Cardiac muscle cell (in vitro differentiated cells and primary cell): ENCODE measurements at places on chromosomes 5 and 9. TPM values are rescaled to one million over a fixed set of nuclear protein-coding genes. Genes with fewer than 3 reads are reported as not detected.

DNA sequence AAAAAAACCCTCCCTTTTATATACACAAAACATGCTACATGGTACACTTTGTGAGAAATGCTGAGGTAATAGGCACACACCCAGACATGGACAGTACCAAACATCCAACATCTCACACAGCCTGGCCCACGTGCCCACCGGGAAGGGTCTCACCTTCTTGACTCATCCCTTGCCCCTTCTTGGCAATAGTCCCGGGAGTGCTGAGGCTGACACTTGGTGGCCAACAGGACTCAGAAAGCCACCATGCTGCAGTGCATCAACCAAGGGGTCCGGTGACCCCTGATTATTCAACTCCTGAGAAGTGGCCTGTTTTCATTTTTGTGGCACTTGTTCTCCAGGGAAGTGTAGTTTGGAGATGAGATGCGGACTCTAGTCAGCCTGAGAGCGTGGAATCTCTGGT, 35.0 kb downstream of the ANGPTL2 start:
- no peaks in the 10 kb centered on the region for H3K36me3 ChIP-seq
- H3K27me3 ChIP-seq, result no peaks in the 10 kb centered on the region
- no peaks in the 10 kb centered on the region for H3K4me1 ChIP-seq
- no peak overlapping the region for H3K27ac ChIP-seq
- no peak overlapping the region for H3K4me3 ChIP-seq
- no peak for DNase-seq

- H3K36me3 ChIP-seq, result no peaks in the 10 kb centered on the region
- peaks cover 17% of the 10 kb centered on the region for H3K4me1 ChIP-seq
- H3K27me3 ChIP-seq, result no peaks in the 10 kb centered on the region
- no peak for DNase-seq
- H3K27ac ChIP-seq, result no peak overlapping the region
Measured at GRCh38 chr9:79578891-79579290, 7.1 kb downstream of the TLE4 start.

DNA sequence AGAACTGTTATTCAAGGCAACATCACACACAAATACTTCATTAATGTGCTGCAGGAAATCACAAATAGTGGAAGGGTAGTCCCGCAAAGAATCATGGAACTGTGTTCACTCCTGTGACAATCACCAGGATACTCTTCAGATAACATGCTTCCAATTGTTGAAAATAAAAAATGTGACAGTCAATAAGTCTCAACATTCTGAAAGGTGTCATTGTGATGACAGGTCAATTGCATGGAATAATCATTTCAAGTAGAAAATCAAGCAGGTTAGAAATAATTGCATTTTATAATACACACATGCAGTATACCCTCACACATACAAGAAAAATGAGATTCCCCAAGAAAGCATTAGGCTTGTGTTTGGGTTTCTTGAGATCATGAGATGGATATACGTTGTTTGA, 46.4 kb upstream of the ISL1 start:
- no peak overlapping the region for H3K4me3 ChIP-seq
- H3K36me3 ChIP-seq, result no peaks in the 10 kb centered on the region
- H3K4me1 ChIP-seq, result no peaks in the 10 kb centered on the region
- no peaks in the 10 kb centered on the region for H3K27me3 ChIP-seq
- H3K27ac ChIP-seq, result no peak overlapping the region
- DNase-seq, result no peak

DNA sequence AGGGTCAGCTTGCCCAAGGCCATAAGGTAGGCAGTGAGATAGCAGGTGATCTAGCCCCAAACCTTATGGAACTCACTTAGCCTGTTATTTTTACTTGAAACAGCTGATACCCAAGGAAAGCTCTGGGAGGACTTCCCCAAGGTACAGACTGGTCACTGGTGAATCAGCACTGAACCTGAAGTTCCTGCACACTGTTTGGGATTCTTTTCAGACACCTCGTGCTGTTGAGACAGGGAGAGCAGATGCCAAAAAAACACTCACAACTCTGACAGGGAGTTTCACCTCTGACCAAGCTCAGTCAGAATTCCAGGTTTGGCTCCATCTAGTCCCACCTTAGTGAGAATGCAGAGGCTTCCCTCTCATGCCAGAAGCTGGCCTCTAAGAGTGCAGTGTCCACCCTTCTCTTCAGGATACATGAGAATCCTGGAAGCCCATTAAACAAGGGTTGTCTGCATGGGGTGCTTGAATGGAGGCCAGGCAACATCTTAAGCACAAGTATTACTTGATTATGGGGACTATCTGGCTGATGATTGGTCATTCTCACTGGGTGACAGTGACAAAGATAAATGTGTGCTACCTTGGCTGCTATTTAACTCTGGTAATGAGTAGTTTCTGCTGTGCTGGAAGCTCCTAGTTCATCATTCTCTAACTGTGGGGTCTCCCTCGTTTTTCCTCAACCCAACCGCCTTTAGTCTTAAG, 122.8 kb upstream of the SLIT3 start:
- H3K27ac ChIP-seq, result no peak overlapping the region
- no peak overlapping the region for H3K4me3 ChIP-seq

The MORN5 gene
- total RNA-seq, result 0.63 TPM in 1 of 2 replicates, not detected in the other

DNA sequence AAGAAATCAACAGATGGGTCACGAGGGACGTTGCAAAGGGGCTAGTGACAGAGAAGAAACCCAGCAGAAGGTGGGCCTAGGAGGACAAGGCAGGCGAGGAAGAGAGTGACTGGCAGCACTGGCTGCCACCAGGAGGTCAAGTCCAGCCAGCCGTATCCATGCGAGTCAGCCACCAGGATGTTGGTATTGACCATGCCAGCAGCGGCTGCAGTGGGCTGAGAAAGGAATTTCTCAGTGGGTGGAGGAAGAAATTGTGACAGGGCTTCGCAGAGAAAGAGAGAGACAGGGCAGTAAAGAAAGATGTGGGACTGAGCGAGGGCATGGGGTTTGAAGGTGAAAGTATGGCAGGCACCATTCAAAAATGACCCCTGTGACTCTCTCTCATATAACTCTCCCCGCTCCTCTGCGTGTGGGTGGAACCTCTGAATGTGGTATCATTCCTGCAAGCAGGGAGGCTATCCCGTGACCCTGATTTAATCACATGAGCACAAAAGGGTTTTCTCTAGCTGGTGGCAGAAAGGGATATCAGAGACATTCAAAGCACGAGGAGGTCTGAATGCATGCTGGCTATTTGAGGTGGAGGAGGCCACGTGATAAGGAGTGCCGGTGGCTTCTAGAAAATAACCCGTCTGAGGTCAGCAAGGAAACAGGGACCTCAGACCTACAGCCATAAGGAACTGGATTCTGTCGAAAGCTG, 45.4 kb upstream of the FBXW11 start:
- no peaks in the 10 kb centered on the region for H3K4me1 ChIP-seq
- DNase-seq, result no peak
- H3K36me3 ChIP-seq, result no peaks in the 10 kb centered on the region

DNA sequence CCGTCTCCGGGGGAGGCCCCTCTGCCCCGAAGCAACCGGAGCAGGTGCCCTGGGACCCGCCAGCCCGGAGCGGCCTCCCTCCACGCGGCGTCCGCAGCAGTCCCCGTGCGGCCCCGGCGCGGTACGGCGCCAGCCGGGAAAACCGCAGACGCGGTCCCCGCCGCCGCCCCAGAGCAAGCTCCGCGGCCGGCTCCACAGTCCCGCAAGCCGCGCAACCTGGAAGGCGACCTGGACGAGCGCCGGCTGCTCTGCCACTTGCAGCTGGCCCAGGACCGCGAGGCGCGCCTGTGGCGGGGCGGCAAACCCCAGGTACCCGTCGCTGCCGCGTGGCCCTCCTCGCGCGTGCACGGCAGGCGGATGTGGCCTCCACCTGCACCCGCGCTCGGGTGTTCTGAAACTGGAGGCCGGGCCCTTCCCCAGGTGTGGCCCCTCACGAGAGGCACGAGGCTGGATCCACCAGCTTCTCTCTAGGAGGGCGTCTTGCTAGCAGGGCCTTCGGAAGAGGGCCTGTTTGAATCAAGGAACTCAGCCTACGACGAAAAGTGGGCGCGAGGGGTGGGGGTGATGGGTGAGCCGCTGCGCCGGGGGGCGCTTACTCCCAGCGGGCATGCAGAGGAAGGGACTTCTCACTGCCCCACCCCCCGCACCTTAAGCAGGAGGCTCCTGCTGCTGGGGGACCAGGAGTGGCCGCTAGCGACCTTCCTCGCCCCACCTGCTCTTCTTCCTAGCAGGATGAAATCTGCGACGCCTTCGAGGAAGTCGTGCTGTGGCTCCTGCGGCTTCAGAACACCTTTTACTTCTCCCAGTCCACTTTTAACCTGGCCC, 602 bp downstream of the CCNI2 start:
- H3K36me3 ChIP-seq, result no peaks in the 10 kb centered on the region
- H3K4me3 ChIP-seq, result peak overlapping the region; percentile 31
- H3K27ac ChIP-seq, result no peak overlapping the region
- no peaks in the 10 kb centered on the region for H3K4me1 ChIP-seq

DNA sequence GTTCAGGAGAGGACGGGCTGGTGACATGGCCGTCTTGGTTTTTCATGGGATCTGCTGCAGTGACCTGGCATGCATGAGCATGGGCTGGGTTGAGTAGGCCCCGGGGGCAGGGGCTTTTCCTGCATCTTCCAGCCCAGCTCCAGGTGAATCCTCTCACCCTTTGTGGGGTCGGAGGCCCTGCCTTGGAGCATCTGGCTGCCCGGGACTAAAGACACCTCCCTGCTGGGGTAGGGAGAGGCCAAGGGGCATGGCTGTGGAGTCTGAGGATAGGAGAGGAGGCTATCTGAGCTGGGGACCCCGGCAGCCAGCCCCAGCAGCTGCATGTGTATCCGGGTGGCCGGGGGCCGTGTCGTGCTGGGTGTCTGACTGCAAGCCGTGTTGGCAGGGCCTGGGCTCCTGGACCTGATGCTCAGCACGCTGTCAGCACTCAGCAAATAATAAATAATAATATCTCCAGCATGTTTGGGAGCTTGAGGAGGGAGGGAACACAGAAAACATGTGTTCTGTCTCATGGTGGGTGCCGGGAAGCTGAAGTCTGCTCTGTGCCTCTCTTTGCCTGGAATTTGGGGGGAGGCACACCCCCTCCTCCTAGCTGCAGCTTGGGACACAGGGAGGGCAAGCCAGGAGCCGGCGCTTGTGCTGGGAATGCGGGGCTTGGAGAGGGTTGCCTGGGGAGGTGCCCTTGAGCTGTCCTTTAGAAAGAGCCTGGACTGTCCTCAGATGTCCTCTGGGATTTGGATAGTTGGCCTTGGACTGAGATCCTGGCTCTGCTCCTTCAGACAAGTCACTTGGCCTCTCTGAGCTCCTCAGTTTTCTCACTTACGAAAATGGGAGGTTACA, 28.4 kb upstream of the PITX1 start:
- H3K4me1 ChIP-seq, result no peaks in the 10 kb centered on the region
- DNase-seq, result no peak

DNA sequence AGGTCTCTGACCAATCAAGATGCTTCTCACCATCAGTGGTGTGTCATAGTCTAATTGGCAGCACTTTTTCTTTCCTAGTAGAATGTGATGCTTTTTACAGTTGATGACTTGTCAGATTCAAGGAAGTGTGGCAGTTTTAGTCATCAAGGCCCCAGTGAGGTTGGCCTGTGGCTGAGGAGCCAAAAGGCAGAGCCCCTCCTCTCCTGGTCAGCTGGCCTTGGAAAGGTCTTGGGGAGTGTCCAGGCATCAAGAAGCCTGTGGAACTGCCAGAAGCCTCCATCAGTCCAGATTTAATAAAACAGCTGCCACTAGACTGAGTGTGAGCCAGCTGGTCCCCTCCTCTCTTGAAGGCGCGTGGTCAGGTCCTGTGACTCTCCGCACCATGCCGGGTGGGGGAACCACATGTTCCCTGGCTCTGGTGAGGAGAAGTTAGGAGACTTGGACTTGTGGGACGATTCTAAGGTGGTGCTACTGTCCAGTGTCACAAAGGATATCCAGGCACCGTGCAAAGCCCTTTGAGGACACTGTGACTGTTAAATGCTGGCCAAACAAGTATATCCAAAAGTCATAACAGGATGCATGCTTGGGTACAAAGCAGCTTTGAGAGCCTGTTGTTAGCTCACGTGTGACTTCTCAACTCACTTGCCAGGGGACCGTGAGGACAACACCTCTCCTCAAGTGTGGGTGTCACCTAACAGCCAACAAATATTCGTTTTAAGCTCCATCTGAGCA, 6.1 kb upstream of the ANGPTL2 start:
- H3K36me3 ChIP-seq, result no peaks in the 10 kb centered on the region
- H3K27me3 ChIP-seq, result no peaks in the 10 kb centered on the region
- no peak overlapping the region for H3K4me3 ChIP-seq
- no peak overlapping the region for H3K27ac ChIP-seq
- DNase-seq, result peak; percentile 18
